OCI-LY7 (cell line): ENCODE measurements at places on chromosomes 4 and X.

DNA sequence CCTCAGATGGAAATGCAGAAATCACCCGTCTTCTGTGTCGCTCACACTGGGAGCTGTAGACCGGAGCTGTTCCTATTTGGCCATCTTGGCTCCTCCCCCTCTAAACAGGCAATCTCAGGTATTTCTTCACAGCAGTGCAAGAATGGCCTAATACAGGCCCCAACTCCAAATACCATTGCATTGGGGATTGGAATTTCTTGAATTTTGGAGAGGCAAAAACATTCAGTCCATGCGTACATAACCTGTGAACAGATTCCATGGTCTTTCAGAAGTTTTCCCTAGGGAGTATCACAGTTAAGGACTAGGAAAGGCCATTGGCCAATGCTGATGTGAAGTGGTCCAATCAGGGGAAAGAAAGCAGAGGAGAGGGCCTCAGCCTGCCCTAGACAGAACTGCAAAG lies 128.2 kb upstream of the NOCT start:
- no peak for DNase-seq

GRCh38 chrX:135373357-135373756 lies 48.4 kb upstream of the SMIM10L2A start:
- DNase-seq, result no peak

- DNase-seq, result no peak
These were observed 470.8 kb downstream of the NKX6-1 start for GRCh38 chr4:84028340-84028739.

DNA sequence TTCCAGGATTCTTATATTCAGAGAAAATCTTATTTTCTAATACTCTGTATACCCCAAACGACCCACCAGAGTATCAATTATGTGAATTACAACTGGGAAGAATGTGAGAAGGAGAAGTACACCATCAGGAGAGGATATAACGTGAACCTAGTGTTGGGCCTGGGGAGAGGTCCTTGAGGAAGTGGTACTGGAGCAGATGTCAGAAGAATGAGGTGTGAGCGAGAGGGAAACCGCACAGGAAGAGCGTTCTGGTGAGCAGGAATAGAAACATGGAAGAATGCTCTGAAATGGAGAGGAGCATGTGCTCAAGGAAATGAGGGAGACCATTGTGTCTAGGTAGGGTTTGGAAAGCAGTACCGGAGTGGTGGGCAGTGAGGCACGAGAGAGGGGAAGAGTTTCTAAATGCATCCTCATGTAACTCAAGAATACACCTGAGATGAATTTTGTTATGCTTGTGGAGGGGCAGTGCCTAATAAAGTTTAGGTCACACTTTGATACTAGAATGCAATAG lies 151.6 kb downstream of the GRID2 start:
- no peak for DNase-seq

- no peak for DNase-seq
These were observed 73.1 kb downstream of the RAPGEF2 start for GRCh38 chr4:159175989-159176375.

- DNase-seq, result no peak
These were observed 43.9 kb downstream of the C4orf50 start for GRCh38 chr4:5974321-5974720.

- no peak for DNase-seq
These were observed 106.3 kb upstream of the TEX13D start for GRCh38 chrX:124226129-124226528.

- no peak for DNase-seq
These were observed 30.4 kb downstream of the TXK start for GRCh38 chr4:48103483-48104139.

DNA sequence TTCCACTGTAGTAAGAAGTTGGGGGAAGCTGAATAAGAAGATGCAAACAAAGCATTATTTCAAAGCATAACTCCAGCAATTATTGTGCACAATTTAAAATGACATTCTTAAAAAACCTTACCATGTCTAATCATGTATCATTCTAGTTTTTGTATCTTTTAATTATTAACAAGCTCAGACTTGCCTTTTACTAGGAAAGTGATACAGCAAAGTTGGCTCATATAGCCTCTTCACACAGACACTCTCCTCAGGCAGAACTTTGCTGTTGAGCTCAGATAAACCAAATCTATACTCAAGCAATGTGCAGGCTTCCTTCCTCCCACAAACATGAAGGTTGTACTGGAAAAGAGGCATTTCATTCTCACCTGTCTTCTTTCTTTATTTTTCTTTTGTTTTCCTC lies 358.7 kb upstream of the EMCN start:
- DNase-seq, result no peak

- no peak for DNase-seq
These were observed 8.1 kb upstream of the SLC2A9 start for GRCh38 chr4:10029403-10029802.

GRCh38 chrX:68878977-68879645 lies 50.3 kb downstream of the EFNB1 start:
- DNase-seq, result no peak

- DNase-seq, result no peak
These were observed 248.9 kb downstream of the TLL1 start for GRCh38 chr4:166121897-166122296.

GRCh38 chr4:133555671-133556070 lies 406.6 kb downstream of the PCDH10 start:
- DNase-seq, result no peak

- DNase-seq, result no peak
These were observed 354.3 kb downstream of the GPAT3 start for GRCh38 chr4:83890231-83890630.

DNA sequence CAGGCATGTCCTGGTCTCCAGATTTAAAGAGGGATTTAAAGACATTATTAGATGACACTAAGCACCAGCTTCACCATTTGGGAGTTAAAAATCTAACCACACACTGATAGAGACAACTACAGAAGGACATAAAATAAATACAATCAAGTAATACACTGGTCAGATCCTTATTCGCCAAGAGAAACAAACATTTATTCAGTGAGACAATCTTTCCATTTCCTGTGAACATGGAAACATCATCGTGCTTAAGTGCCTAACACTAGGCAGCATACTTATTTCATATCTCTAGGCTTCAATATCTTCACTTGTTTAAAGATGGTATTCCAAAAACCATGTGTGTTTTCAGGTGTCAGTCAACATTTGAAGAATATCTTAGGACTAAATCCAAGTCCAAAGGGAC lies 103.6 kb downstream of the AREG start:
- no peak for DNase-seq

DNA sequence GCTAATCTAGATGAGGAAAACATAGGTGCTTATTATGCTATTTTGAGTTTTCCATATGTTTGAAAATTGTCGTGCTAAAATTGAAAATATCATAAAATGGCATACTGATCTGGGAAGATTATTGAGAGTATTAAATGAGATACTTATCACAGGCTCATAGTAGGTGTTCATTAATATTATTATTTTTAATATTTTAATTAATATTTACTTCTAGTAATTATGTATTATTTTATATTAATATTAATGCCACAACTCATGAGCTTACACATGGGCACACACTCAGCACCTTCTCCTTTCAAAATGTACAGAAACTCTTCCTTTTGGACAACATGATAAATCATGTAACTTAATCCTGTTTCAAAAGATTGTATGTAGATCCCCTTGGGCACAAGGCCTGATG lies 223.6 kb downstream of the RAB28 start:
- no peak for DNase-seq

GRCh38 chr4:23805450-23805851 lies 84.4 kb downstream of the PPARGC1A start:
- DNase-seq, result no peak

- DNase-seq, result no peak
These were observed 11.2 kb downstream of the SLC25A6 start for GRCh38 chrX:1380672-1381233.

DNA sequence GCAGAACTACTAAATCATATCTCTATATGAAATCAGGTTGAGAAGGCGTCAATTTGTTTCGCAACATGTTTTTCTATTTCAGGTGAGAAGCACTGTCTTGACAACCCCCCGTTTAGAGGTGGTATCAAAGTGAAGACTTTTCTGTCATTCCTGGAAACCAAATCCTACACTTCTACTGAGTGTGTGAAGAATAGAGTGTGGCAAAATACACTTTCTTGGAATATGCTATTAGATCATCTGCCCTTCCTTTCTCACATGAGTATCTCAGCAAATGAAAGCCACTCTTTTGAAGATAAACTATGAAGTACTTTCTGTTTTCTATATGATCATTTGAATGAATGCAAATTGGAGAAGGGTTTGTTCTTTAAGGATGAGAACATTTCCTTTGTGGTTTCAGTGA lies 174.0 kb upstream of the FMR1 start:
- no peak for DNase-seq

GRCh38 chrX:12984603-12985319 lies 9.9 kb downstream of the TMSB4X start:
- DNase-seq, result no peak

- no peak for DNase-seq
These were observed 276.0 kb upstream of the TET2 start for GRCh38 chr4:104870495-104871233.

DNA sequence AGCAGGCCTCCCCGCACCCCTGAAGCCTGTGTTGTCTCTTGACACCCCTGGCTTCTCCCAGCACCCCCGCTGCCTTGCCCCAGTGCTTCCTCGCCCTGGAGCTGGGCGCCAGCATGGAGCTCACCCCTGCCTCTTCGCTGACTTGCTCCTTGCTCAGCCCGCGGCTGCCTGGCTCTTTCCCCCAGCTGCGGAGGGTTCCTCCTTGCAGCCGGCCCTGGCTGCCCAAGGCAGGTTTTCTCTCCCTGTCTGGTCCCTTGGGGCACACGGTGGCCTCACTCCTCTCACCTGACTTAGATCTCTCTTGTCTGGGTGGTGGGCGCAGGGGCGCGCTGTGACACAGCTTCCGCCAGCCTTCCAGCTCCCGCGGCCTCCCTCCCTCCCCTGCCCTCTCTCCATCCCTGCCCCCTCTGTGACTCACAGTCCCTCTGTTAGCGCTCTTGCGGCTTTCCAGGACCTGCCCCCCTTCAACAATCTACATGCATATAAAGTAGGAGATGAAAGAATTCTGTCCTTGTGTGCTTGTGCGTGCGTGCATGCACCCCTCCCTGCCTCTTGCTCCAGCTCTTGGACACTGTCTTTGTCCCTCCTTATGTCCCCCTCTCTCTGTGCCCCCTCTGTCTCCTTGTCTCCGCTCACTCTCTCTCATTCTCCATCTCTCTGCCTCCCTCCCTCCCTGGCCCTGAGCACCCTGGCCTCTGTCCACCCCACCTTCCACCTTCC lies 2.2 kb downstream of the PLXNB3 start:
- peak; percentile 56 for DNase-seq

DNA sequence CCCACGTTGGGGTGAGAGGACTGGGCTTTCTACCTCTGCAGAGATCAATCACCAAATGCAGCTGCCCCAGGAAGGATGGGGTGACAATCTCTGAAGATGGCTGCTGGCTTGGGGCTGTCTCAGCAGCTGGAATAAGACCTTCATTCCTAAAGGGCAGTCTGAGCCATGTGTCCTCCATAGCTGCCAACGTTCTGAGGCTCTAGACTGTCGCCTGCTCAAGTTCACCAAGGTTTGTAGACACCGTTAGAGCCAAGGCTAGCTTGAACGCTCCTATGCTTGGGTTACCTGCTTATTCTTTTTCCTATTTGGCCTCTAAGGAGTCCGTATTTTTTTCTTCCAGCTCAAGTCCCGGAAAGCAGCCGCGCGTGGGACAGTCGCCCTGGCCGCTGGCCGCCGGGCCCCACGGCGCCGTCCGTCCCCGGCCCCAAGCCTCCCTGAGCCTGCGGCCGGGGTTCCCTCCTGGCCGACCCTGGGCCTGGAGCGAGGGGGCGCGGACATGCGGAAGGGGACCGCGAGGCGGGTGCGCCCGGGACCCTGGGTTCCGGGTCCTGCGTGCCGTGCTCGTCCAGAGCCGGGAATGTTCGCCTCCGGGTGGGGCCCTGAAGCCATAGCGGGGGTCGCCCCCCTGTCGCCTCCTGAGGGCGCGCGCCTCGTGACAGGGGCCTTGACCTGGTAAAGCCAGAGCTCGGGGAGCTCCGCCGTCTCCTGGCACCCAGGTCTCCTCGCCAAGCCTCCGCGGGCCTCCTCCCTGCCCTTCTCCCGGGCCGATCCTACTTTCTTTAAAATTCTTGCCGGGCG lies 23.3 kb downstream of the MRFAP1 start:
- no peak for DNase-seq

GRCh38 chr4:151223465-151223864 lies 53.5 kb upstream of the PRSS48 start:
- no peak for DNase-seq

DNA sequence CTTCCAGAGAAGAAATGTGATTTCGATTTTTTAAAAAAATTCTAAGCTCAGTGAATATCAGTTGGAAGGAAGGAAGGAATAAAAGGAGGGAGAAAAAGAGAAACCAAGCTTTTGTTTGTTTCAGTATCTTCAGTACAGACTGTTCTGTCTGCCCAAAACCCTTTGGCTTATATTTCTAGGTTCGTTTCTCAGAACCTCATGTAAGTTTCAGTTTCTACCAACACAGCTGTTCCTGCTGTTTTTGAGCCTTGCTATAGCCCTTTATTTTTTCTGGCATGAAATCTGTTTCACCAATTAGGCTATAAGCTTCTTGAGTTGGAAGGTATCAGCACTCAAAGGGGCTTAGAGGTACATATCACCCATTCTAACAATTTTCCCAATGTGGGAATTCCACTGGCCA lies 157.9 kb downstream of the GBA3 start:
- no peak for DNase-seq

- no peak for DNase-seq
These were observed 60.0 kb downstream of the FGF13 start for GRCh38 chrX:138651494-138651893.

DNA sequence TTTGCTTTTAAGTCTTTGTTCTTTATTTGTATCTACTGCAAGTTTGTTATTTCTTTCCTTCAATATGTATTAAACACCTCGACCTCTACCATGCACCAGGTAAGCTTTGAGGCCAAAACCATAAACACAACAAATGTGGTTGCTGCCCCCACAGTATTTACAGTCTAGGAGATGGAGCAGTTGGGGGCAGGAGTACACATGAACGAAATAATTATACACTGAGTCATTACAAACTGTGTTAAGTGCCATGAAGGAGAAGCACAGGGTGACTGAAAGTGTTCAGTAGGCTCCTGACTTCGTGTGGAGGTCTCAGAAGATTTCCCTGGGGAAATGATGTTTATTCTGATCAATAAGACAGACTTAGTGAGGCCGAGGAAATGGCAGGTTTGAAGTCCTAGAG lies 30.3 kb downstream of the SLC25A43 start:
- DNase-seq, result no peak

- DNase-seq, result no peak
These were observed 359.6 kb downstream of the HS3ST1 start for GRCh38 chr4:11069083-11069482.

DNA sequence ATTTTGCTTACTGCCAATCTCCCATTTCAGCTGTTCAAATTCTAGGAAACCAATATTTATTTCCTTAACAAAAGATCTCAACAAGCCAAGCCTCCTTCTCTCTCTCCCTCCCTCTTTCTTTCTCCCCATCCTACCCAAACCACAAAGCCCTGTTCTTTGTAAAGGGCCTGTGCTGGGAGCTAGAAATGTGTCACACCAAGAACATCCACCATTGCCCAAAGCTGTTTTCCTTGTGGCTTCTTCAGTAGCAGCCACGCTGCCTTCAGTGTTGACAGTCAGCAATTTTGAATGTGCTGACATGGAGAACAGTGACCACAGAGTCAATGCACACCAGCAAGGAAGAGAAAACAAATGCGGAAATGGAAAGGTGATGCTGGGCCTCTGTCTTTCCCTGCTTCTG lies 203.0 kb downstream of the MAML3 start:
- no peak for DNase-seq

GRCh38 chr4:8591626-8592365 lies 769 bp upstream of the CPZ start:
- no peak for DNase-seq

- DNase-seq, result no peak
These were observed 52.9 kb upstream of the FRAS1 start for GRCh38 chr4:78004270-78004669.

- DNase-seq, result peak; percentile 70
These were observed 4.9 kb upstream of the TLR8 start for GRCh38 chrX:12901486-12901885.
